Stimulated activated CD8-positive, alpha-beta memory T cell treated with anti-CD3 and anti-CD28 coated beads, Interleukin-4, amount 100 ng/mL, for 4 hours (primary cell): ENCODE measurements at places on chromosomes 5 and 9.

GRCh38 chr5:62937661-62938558, 359.3 kb downstream of the LRRC70 start:
- no peak for DNase-seq

DNA sequence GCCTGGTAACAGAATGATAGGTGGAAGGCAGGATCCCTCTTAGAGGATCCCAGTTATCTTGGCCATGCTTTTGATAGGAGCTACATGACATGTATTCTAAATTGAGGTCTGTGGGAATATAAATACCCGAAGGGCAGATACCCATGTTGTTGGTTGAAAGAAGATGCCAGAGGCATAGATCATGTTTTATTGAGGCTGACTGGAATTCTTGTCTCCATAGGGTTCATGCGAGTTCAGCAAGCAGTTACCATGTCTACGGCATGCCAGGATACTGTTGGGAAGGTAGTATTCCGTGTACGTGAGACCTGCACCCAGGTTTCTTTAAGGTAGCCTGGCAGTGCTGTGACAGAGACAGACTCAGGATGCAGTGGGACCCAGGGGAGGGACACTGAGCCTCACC, 230.7 kb downstream of the NR3C1 start:
- DNase-seq: no peak

DNA sequence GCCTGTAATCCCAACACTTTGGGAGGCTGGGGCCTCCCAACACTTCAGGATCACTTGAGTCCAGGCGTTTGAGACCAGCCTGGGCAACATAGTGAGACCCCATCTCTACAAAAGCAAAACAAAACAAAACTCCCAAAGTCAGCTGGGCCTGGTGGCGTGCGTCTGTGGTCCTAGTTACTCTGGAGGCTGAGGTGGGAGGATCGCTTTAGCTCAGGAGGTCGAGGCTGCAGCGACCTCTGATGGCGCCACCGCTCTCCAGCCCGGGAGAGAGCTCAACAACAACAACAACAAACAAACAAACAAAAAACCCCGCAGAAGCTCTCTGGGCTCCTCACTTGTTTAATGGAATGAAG, 528 bp downstream of the ACOT12 start:
- DNase-seq: no peak

- DNase-seq: no peak
These were observed 214.2 kb downstream of the TMEM232 start for GRCh38 chr5:110512266-110512665.

GRCh38 chr9:116599342-116599884, 87.7 kb upstream of the TRIM32 start:
- DNase-seq: no peak

DNA sequence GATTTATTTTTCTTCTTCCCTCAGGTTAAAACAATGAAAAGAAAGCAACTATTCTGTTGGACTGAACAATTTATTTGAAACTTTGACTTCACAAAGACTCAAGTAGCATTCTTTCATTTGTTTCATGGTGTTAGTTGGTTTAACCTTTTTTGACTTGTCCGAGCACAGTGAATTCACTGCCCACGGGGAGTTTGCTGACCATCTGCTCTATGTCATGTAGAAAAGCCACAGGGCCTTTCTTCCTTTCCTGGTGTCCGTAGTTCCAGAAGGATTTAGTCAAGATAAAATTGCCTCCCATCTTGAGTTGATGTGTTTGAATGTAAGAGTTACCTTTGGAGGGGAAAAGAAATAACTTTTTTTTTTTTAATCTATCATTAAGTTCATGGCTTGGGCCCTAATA, 55.1 kb upstream of the ZNF608 start:
- no peak for DNase-seq

- no peak for DNase-seq
These were observed 1131.0 kb downstream of the MAT2B start for GRCh38 chr5:164636456-164636855.

- no peak for DNase-seq
These were observed 509.9 kb upstream of the TYRP1 start for GRCh38 chr9:12183321-12183720.

DNA sequence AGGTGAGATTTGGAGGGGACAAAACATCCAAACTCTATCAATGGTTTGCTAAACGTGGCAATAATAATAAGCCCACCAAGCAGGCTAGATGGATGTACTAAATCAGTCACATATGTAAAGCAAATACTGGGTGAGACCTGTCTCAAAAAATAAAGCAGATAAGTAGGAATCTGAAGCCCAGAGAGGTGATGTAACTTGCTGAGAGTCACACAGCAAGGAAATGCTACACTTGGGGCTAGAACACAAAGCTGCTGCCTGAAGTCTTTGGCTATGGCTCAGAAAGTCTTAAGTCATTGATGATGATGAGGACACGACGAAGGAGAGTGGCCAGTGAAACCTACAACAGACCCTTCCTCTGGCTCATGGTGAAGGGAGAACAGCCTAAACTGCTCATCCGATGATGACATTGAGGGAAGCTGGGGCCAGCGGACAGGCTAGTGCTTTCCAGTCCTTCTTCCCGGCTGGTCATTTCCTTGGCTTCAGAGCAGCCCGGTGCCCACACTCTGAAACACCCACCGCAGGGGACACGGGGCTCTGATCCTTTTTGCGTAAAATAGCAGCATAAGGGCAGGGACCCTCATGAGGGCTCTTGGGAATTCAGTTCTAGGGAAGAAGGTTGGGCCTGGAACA, 14.1 kb downstream of the DUSP1 start:
- no peak for DNase-seq

DNA sequence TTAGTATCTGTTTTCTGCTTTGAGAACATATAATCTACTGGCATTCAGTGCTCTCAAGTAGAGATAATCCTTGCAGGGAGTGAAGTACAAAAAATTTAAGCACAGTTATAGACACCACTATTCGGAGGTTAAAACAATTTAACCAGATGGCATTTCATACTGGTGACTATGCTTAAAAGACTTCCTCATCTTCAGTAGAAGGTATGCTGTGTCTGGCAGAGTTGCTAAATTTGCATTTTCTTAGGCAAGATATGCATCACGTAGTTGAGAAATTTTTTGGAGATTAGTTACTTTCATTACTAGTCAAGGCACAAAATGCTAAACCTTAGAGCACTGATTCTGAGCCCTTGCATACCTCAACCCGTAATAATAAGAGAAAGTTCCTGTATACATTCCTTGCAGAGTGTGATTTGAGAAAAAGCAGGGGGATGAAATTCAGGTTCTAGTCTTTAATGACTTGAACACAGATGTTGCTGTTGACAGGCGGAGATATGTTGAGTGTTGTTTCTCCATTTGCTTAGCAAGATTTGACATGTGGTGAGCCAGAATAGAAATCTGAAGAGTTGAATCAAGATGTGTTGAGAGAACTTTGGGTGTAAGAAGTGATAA, 70.8 kb upstream of the STARD4 start:
- DNase-seq: no peak

DNA sequence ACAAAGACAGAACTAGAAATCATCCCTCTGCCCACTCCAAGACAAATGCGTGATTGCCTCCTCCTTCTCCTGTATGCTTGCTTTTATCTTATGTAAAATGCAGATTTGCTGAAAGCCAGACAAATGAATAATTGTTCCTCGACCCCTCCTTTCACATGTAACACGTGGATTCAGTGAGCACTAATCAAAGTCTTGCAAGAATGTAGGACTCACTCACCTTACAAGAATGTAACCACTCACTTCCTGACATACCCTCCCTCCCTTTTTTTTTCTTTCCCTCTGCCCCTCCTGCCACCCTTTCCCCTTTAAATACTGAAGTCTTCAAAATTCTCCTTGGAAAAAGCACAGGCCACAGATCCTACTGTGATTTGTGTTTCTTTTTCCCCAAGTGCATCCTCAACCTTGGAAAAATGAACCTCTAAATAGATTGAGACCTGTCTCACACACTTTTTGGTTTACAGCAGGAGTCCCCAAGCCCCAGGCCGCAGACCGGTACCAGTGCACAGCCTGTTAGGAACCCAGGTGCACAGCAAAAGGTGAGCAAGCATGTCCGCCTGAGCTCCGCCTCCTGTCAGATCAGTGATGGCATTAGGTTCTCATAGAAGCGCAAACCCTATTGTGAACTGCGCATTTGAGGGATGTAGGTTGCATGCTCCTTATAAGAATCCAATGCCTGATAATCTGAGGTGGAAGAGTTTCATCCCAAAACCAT, 29.4 kb upstream of the HSD17B3 start:
- no peak for DNase-seq

- no peak for DNase-seq
These were observed 771.2 kb upstream of the DMAC1 start for GRCh38 chr9:8570776-8571175.

DNA sequence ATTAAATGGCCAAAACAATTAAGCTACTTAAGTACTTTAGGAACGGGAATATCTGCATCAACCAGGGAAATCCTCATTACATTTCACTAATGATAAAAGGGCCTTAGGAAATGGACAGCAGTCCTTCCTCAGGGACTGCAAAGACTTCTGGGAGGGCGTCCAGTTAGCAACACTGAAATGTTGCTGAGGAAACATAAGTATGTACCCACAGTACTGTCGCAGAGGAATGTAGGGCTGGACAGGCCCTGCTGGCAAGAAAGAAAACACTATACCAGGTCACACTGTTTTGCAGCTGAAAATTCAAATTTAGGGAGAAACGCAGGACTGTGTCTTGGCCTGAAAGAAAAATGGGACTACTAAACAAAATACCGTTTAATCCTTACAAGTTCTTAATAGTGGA, 1.3 kb downstream of the C5orf15 start:
- DNase-seq: no peak

GRCh38 chr5:176359658-176360057, 1.9 kb downstream of the KIAA1191 start:
- no peak for DNase-seq

DNA sequence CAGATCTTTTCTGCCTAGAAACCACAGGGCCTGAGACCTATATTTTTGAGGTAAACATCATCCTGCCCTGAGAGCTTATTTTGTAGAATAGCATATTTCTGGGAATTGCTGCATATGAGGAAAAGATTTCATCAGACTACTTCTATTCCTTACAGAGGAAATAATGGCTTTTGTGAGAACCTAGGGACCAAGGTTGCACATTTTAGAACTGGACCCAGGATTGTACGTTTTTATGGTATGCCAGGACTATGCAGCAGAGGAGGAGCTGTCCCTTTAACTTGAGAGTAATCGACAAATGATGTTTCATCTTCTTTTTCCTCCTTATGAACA, 2.2 kb upstream of the ALDH1A1 start:
- DNase-seq: no peak

GRCh38 chr9:81878530-81878929, 49.7 kb upstream of the SPATA31D4 start:
- no peak for DNase-seq

- DNase-seq: no peak
These were observed 50.5 kb downstream of the COMMD10 start for GRCh38 chr5:116135344-116135743.

GRCh38 chr5:149881069-149881622, 63.4 kb downstream of the PDE6A start:
- no peak for DNase-seq
